ENCODE measurements at places on chromosomes 7 and 10.
A peak's percentile ranks its signal among the peaks of the same experiment; 100 is the strongest.

DNA sequence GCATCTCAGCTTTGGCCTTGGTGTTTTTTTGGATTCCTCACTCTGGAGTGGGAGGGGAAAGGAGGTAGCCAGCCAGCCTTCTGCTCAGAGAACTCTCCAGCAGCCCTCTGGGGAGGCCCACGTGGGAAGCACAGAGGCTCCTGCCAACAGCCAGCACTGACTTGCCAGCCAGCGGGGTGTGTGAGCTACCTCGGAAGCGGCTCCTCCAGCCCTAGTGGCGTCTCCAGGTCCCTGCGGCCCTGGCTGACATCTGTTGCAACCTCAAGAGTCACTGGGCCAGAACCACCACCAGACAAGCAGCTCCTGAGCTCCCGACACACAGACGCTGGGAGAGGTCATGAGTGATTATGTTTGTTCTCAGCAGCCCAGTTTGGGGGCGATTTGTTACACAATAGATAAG lies 180.2 kb upstream of the FZD8 start:
- DNase-seq = no peak

DNA sequence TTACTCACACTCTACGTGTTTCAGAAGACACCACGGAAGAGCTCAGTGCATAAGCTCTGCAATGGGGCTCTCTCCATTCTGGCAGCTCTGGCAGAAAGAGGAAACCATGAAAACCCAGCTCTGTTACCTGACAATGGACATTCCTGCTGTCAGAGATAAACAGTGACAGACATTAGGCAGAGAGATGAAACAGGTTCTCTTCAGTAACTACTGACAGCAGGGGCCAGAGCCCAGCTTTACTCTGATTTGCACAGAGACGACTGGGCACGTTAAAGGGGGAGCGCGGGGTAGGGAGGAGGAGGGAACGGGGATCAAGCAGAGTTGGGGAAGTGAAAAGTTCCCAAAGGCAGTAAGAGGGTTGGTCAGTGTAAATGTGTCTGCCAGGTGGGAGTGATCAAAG lies 206.1 kb downstream of the RAMP3 start:
- no peak for DNase-seq

- DNase-seq = no peak
Measured at GRCh38 chr10:132512693-132513345, 24.8 kb upstream of the INPP5A start.

- DNase-seq = peak; percentile 6
Measured at GRCh38 chr7:64314566-64314965, 805 bp downstream of the ZNF736 start.

DNA sequence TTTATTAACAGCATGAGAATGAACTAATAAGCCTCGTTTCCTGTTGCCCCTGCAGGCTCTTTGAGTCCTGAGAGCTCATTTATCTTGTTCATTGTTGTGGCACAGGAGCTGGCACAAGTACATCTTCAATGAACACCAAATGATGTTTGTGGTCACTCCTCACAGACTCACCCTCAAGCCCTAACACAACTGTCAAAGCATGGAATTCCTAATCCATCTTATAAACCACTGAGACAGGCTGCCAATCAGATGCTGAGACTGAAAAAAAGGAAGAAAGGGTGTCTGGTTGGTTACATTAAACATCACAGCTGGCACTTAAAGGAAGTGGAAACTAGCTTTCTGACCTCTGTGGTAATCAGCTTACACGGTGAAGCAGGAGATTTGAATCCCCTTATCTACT lies 7.7 kb upstream of the CCDC172 start:
- DNase-seq = no peak

DNA sequence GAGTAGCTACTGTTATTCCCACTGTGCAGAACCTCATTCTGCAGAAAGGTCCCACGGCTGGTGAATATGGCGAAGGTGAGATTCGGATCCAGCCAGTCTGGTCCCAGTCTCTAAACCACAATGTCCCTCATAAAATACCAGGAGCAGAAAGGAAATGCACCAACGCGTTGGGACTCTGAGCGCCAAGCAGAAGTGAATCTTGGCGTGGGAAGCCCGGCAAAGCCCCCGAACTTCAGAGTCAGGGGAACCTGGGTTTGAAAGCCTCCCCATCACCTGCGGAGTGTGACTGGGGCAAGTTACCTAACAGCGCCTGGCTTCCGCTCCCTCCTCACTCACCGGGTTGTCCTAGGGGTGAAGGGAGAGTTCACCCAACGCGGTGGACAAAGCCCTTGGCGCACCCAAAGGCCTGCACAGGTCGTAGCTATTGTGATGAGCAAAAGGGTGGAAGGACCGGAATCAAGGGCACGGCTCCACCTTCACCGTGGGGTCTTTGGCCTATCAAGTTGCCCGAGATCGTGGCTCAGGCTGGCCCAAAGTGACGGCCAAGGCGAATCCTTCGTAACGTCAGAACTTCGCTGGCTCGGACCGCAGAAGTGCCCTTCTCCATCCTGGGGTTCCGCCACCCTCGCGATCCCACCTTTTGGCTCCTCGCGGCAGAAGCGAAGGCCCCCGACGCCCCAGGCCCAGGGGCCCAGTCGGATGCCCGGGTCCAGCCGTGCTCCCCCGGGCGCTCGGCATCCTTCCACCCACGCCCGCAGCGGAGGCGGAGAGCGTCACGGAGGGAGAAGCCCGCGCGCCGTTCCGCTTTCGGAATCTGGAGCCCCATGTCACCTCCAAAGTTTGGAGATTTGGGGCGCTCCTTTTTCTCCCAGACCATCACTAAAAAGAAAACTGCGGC lies 811 bp downstream of the RGS10 start:
- peak; percentile 75 for DNase-seq

- DNase-seq = no peak
Measured at GRCh38 chr10:58954178-58954577, 222.3 kb upstream of the PHYHIPL start.

DNA sequence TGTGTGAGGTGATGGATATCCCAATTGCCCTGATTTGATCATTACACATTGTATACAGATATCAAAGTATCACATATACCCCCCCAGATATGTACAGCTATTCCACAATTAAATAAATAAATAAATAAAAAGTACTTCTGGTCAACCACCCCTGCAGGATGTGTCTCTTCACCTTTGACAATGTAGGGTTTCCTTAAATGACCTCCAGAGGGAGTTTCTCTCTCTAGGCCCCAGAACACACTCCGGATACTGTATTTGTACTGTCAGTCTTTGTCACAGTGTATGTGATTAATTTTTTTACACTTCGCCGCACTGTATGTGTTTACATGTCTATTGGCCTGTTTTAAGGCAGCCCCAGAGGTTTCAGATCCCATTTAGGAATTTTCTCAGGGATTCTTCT lies 123.6 kb downstream of the ADCYAP1R1 start:
- no peak for DNase-seq

DNA sequence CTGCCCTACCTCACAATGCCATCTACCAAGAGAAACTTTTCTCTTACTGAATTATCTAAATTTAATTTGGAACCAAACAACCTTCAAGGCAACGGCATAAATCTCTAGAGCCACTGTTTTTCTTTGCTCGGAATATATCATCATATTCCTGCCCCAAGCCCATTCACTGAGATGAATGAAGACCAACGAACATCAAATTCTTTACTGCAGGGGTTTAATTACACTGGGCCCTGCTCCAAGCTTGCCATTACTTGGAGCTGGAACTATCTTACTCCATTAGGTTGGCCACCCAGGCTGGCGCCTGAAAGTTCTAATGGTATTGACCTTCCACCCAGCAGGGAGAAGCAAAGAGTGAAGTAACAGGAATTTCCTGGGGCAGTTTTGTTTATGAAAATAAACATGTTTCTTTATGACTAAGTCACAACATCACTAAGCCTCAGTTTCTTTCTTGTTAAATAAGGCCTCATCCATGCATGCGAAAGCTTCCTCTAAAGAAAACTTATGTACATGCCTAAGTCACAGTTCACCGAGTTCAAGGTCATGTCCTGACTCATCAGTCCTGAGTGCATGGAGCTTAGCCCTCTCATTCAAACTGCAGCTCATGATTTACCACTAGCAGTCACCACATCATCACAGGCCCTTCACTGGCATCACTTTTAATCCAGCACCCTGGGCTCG lies 42.1 kb upstream of the ANAPC16 start:
- peak; percentile 14 for DNase-seq

- no peak for DNase-seq
Measured at GRCh38 chr10:48594371-48594770, 10.5 kb downstream of the ARHGAP22 start.

DNA sequence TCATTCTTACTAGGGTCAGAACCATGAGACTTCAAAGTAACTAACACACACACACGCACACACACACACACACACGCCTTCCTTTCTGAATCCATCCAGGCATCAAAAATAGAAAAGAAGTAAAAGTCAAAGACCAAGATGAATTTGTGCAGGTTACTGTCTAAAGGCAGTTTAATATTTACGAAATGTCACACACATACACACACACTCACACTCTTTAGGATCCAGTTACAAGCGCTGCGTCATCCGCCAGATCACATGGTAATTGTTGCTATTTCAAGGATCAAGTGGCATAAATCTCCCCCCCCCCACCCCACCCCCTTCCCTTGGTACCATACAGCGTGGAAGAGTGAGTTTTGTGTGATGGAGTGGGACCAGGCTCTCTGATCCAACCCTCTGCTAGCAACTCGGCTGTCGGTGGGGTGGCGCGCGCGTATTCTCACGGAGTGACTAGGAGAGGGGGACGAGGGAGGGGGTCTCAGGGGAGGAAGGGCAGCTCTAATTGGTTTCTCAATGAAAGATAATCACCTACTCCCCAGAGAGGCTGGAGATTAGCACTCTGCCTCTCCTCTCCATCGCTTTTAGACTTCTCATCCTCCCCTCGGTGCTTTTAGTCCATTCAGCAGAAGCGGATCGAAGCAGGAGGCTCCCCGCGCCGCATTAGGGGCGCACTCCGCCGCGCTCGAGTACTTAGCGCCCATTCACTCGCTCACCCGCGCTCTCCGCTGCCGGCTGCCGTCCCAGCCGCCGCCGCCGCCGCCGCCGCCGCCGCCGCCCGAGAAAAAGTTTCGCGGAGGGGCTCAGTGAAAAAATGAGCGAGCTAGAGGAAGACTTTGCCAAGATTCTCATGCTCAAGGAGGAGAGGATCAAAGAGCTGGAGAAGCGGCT lies 83.5 kb upstream of the PRKG1 start:
- DNase-seq = peak; percentile 6

DNA sequence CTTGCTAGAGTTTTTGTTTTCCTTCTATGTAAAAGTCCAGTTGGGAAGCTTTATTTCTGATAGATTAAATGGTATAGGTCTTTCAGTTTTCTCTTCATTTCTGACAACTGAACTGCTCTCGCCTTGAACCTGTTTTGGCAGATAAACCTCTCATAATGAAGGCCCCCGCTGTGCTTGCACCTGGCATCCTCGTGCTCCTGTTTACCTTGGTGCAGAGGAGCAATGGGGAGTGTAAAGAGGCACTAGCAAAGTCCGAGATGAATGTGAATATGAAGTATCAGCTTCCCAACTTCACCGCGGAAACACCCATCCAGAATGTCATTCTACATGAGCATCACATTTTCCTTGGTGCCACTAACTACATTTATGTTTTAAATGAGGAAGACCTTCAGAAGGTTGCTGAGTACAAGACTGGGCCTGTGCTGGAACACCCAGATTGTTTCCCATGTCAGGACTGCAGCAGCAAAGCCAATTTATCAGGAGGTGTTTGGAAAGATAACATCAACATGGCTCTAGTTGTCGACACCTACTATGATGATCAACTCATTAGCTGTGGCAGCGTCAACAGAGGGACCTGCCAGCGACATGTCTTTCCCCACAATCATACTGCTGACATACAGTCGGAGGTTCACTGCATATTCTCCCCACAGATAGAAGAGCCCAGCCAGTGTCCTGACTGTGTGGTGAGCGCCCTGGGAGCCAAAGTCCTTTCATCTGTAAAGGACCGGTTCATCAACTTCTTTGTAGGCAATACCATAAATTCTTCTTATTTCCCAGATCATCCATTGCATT lies 27.1 kb downstream of the MET start:
- DNase-seq = no peak

DNA sequence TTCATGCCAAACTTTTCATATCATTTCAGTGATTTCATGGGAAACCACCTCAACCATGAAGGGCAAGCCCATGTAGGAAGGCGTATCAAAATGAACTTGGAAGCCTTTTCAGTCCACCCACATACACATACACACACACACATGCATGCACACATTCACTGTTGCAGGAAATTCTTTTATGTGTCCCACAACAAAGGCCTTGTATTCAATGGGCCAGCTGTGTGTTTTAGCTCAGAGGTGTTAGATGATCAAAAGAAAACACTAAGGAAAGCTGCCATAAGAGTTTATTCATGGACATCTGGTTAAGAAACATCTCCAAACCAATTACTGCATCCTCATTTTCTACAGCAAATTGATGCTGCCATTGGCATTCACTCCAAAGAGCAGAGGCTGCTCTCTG lies 74.4 kb upstream of the STK17A start:
- no peak for DNase-seq

- DNase-seq = no peak
Measured at GRCh38 chr7:33191340-33191739, 62.0 kb downstream of the BBS9 start.

GRCh38 chr7:95730493-95731280 lies 41.7 kb upstream of the DYNC1I1 start:
- DNase-seq = no peak

DNA sequence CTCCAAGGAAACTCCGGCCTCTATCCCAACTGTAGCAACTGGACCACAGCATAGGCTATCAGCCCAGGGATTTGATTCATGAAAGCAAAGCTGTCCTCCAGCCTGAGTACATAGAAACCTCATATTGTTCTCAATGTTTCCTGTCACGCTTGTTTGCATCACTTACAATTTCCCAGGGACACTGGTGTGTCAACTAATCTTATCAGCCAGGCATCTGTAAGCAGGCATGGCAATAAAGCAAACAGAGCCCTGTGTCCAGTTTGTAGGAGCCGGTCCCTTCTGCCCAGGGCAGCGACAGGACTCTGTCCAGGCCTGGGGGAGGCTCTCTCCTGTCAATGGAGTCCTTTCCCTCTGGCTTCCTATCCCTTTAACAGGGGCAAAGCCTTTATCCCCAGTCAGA lies 23.0 kb upstream of the CDHR3 start:
- DNase-seq = no peak

GRCh38 chr7:70634610-70635068 lies 497.3 kb upstream of the GALNT17 start:
- no peak for DNase-seq

Data from activated naive CD4-positive, alpha-beta T cell treated with anti-CD3 and anti-CD28 coated beads for 36 hours (primary cell).